Muscle of leg (tissue), 16 donors: ENCODE measurements at places on chromosomes 2 and 18.
A peak's percentile ranks its signal among the peaks of the same experiment; 100 is the strongest.

DNA sequence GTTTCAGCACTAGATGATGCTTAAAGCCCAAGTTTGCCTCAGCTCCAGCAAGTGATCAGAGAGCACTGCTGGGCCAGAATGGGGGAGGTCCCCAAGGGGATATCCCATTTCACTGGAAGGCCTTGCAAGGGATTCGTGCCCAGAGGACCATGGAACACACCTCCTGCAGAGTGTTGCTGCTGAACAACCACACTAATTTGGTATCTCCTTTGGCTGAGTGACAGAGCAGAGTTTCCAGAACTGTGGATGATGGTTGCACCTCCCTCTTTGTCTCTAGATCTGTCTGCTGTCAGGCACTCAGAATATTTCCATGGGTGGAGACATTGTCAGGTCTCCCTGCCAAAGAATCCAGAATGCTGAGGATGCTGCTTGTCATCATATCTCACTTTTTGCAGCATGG, 484.8 kb upstream of the NETO1 start:
- peak; percentile 6 for DNase-seq

DNA sequence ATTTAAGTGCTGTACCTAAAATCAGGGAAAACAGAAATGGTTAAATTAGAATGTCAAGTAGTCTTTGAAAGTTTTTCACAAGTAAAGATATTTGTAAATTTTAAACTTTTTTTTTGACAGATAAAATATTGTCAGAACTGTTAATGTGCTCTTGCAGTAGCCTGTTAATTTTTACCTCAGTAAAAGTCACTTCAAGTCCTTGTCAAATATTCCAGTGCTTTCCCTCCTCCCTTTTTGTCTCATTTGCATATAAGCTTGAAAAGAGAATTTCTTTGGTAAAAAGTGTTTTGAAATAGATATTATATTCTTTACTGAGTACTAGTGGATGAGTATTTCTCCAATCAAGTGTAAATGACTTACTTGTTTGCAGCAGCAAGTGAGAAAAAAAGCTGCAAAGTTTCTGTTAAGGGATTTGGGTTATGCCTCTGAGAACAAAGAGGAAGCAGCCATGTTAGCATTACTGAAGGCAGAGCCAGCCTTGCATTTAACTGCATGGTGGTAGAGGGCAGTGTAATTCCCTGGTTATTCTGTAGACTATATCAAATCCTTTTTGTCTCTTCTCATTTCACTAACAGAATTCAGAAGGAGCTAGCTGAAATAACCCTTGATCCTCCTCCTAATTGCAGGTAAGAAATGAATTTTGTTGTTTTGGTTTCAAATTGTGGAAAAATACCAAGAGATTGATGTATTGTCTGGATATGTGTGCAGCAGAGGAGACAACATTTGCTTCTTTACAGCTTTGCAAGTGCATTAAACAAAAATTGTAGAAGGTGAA, 3.2 kb downstream of the UBE2E3 start:
- peak; percentile 73 for DNase-seq

DNA sequence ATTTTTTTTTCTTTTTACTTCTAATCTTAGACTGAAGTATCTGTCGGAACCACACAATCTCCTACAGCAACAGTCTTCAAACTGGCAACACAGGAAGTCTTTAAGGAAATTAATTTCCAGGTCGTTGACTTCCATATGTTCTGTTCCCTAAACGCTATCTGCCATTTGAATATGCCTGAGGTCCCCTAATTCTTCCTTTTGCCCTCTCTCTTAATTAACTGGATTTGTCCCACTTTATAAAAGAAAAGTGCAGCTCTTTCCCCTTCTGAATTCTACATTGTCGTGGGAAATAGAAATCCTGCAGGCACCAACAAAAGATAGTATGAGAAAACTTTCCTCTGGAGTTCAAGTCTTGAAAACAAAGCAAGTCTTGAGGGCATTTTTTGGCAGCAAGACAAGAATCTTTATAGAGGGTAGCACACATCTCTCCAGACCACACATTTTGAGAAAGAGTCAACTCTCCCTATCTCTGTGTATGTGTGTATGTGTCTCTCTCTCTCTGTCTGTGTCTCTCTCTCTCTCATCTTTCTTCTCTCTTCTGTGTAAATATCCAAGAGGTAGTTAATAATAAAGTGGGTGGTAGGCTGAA, 879.8 kb downstream of the SOCS6 start:
- DNase-seq: peak; percentile 1

DNA sequence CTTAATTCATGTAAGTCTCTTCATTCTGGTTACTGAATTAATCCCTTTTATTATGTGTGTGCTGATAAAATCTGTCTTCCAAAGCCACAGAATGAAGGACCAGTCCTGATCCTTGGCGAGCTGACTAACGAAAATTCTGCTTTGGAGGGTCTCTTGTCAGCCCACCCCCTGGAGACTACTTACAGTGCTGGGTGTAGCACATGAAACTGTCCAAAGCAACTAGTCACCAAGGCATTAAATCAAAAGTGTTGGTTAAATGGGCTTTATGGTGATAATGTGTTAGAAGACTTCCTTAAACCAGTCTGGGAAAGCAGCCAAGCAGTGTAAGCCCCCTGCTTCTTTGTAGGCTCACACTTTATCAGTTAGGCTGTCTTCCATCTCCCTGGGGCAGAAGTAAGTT, 420.2 kb downstream of the SUCLG1 start:
- DNase-seq: peak; percentile 19

GRCh38 chr2:65453916-65454315, 21.5 kb upstream of the SPRED2 start:
- DNase-seq: no peak

- DNase-seq: no peak
Measured at GRCh38 chr2:16172324-16173175, 232.2 kb downstream of the MYCN start.

GRCh38 chr2:133801946-133802345, 233.7 kb upstream of the NCKAP5 start:
- no peak for DNase-seq

DNA sequence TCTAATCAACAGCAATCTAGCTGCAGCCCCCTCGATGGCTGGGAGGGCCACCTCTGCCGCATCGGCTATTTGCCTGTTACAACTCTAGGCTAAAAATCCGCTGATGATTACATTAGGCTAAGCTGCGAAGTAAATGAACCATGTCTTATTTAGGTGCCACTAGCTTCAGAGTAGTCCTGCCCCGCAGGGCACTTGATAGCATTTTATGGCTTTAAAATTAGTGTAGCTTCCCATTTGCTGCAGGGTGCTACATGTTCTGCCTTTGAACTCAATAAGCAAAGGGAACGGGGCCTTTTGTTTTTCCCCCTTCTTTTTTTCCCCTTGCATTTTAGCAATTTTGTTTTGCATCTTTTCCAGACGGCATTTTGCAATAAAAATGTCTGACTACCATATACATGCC, 270.2 kb downstream of the GBX2 start:
- no peak for DNase-seq

GRCh38 chr2:8578335-8579244, 103.3 kb upstream of the ID2 start:
- no peak for DNase-seq

DNA sequence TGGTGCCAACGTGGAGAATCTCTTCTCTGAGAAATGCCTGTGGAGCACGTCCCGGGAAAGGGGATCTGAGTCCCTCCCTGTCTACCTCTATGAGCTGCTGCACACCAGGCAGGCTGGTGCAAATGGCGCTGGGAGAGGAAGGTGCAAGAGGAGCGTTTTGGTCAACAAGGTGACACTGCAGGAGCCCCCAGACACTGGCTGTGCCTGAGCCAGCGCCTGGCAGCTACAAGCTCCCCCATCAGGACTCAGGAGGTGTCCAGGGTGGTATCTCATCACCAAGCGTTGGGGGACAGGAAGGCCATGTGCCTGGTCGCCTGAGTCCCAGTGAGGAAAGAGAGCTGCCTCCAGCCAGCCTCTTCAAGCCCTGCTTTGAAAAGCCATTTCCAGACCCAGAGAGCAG, 173.4 kb downstream of the TNS1 start:
- no peak for DNase-seq

DNA sequence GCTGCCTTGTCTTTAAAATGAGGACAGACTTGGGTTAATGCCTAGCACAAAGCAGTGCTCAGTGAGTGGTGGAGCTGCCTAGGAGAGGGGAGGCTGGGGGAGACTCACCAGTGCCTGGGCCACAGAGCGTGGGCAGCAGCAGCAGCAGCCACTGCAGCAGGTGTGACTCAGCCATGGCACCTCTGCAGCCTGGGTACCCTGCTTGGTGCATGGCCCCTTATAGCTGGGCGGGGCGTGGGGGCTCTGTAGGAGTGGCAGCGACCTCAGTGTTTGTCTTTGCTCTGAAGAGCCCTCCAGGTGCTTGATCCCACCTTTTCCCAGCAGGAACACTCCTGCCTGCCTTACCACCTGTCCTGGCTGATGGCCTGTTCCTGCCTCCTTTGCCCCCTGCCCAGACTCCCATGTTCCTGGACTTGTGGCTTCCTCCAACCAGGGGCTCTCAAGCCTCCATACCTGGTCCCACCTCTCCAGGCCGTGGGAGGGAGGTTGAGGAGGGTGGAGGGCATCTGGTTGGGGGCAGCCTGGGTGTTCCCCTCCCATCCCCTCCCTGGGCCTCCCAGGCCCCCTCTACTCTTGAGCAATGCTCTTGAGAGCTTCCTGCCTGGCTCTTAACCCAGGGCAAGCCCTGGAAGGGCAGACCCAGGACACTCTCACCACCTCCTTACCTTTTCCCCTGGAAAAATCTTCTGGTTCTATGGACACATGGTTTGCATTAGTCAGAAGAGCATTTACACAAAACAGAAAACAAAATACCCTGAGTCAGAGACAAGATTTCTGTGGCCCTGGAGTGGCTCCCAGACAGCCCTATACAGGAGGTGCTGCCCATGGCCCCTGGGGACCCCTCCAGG, at the start of gene SFTPB:
Gene SFTPB, minus strand, starts transcription at position 191 of the 848 bp plus-strand sequence. Its CDS starts 16 bp downstream, at position 175.
- DNase-seq: no peak

DNA sequence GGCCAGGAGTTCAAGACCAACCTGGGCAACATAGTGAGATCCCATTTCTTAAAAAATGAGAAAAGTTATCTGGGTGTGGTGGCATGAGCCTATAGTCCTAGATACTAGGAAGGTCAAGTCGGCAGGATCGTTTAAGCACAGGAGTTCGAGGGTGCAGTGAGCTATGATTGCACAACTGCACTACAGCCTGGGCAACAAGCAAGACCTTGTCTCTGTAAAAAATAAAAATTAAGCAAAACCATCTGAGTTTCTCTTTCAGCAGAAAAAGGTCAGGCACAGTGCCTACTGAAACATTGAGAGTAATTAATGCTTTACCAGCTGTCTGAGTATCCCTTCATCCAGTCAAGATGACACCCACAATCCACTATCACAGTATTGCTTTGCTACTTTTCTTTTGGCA, 258.3 kb downstream of the MBD5 start:
- DNase-seq: no peak

DNA sequence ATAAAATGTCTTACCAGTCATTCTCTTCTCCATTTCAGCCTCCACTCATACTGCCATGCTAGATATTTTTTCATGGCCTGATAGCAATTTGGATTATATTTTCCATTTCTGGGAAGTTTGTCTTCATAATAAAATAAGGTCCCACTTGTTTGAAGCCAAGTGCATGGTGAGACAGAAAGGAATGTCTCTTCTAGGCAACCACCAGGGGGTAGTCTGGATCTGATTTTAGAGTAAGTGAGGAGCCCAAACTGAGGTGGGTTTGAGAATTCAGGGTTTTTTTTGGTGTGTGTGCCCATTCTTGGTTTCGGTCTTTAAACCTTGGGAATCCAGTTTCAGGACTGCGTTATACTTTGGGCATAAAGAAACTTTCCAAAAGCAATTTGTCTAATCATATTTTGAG, 315.5 kb downstream of the RPRM start:
- DNase-seq: peak; percentile 30

DNA sequence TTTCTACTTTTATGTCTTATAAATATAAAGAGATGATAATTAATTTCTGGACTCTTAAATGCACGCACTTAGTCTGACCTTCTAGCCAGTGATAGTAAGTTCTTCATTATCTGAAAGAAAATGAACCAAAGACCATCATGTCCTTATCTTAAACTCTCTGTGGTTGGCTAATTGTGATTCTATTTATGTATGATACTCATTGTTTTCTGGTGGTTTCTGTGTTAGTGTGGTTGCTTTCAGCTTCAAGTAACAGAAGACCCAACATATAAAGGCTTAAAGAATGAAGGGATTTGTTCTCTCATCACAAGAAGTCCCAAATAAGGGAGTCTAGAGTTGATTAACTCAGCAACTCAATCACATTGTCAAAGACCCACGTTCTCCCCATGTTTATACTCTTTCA, 225.2 kb upstream of the TANK start:
- no peak for DNase-seq

- DNase-seq: no peak
Measured at GRCh38 chr2:174627216-174627615, 29.6 kb upstream of the WIPF1 start.

DNA sequence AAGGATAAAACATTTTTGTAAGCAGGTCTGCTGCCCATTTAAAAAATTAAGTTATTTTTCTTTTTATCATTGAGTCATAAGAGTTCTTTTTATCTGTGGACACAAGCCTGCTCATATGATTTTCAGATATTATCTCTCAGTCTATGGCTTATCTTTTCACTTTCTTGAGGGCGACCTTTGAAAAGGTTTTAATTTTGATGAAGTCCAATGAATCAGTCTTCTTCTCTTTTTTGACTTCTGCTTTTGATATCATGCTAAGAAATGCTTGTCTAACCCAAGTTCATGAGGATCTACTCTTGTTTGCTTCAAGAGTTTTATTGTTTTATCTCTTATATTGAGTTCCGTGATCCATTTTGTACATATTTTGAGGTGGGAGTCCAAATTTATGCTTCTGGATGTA, 36.5 kb downstream of the PSMD14 start:
- no peak for DNase-seq

GRCh38 chr18:50080932-50081560, 113.9 kb downstream of the MYO5B start:
- DNase-seq: no peak

DNA sequence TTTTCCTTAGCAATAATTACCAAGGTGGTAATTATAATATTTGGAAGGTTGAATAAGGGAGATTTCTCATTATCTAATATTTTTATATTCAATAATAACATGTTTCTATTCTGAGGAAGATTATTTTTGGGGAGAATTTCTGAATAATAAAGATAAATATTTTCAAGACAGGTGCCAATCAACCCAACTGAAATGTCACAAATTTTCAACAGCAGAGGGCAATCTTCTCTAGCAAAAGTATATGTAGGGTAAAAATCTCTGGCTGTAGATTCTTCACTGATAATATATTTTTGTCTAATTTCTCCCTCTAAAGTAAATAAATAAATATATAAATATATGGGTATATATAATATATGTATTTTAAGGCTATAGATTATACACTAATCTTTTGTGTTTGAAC, 1187.2 kb upstream of the CRIM1 start:
- DNase-seq: no peak

DNA sequence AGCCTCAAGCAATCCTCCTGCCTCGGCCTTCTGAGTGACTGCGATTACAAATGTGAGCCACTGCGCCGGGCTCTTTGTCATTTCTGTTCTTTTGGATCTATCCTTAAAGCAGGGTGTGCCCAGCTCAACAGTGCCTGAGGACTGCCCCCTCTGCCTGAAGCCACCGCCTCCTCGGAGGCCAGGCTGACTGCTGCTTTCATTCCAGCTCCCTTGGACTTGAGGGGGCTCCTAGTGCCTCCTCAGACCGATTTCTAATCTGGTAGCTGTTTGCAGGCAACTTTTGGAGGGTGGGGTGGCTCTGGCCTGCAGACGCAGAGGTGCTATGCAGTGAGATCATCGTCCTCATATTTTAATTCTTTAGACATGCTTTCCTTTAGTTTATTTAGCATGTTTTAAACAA, 35.9 kb upstream of the KLF11 start:
- no peak for DNase-seq

- no peak for DNase-seq
Measured at GRCh38 chr18:32770666-32771168, 2.1 kb downstream of the KLHL14 start.
